B cell (primary cell): ENCODE measurements at places on chromosomes 5 and 9.

GRCh38 chr5:67548520-67549295, 352.1 kb upstream of the CD180 start:
- peaks cover 10% of the 10 kb centered on the region for H3K4me1 ChIP-seq
- H3K36me3 ChIP-seq = no peaks in the 10 kb centered on the region
- no peak for DNase-seq
- no peak overlapping the region for H3K27ac ChIP-seq
- H3K4me3 ChIP-seq = no peak overlapping the region

DNA sequence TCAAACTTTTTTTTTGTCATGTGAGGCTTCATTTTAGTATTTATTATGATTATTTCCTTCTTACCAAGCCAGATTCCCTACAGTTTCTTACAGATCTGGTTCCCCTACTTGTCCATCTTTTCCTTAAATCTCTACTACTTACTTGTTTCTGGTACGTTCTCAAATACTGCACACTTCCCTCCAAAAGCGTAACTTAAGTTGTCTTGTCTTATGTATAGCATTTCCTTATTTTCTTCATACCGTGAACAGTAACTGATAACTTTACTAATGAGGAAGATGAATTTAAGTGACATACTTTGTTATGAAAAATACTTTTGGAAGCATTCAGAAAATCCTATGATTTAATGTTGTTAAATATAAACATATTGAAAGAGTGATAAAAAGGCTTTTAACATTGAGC, 67.3 kb downstream of the PARP8 start:
- H3K36me3 ChIP-seq = no peaks in the 10 kb centered on the region
- no peaks in the 10 kb centered on the region for H3K27me3 ChIP-seq
- H3K27ac ChIP-seq = no peak overlapping the region
- no peaks in the 10 kb centered on the region for H3K4me1 ChIP-seq

GRCh38 chr9:16331031-16331430, 539.4 kb downstream of the BNC2 start:
- no peaks in the 10 kb centered on the region for H3K36me3 ChIP-seq
- H3K27me3 ChIP-seq = no peaks in the 10 kb centered on the region
- no peaks in the 10 kb centered on the region for H3K4me1 ChIP-seq
- DNase-seq = no peak
- H3K4me3 ChIP-seq = no peak overlapping the region

DNA sequence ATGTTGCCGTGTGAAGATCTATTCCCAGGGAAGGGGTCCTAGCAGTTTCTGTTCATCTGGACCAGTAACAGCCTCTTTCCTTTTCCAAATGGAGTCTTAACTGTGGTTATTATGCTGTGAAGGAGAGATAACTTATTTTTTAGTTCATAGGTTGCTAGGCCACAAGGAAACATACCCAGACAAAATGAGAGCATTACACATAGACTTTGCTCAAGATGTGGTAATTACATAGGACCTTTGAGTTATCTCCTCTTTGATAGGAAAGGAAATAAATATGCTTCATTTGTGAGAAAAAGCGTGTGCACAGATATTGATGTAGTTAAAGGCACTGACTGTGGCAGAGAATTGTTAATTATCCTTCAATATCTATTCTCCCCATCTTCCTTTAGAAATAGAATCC, 52.5 kb upstream of the SNX2 start:
- peaks cover 23% of the 10 kb centered on the region for H3K4me1 ChIP-seq
- no peak overlapping the region for H3K27ac ChIP-seq
- no peaks in the 10 kb centered on the region for H3K27me3 ChIP-seq

- no peaks in the 10 kb centered on the region for H3K36me3 ChIP-seq
- no peak for DNase-seq
- H3K27ac ChIP-seq = no peak overlapping the region
These were observed 123.0 kb downstream of the GALNT10 start for GRCh38 chr5:154313360-154314017.

DNA sequence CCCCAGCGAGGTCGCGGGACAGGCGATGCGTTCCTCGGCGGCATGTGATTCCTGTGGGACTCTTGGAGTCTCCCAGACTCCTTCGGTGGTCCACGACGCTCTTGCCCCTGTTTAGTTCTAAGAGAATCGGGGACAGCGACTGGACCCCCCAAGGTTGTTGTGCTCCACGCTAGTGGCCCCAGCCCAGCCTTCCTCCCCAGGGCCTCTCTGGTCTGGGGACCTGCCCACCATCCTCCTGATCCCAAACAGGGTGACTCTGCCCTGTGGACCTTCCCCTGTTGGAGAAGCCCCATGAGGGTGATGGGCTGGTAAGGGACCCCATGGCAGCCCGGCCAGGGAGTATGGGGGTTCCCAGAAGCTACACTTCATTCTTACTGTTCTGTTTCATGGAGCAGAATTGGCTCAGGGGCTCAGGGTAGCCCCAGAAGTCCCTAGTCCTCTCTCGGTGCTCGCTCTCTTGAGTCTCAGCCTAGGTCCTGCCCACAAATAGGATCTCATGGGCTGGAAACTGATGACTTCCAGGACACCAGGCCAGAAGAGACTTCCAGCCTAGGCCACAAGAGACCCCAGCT, 880 bp downstream of the CARD19 start:
- H3K27me3 ChIP-seq = no peaks in the 10 kb centered on the region
- H3K4me3 ChIP-seq = peak overlapping the region; percentile 82
- no peak for DNase-seq
- peaks cover 69% of the 10 kb centered on the region for H3K4me1 ChIP-seq

DNA sequence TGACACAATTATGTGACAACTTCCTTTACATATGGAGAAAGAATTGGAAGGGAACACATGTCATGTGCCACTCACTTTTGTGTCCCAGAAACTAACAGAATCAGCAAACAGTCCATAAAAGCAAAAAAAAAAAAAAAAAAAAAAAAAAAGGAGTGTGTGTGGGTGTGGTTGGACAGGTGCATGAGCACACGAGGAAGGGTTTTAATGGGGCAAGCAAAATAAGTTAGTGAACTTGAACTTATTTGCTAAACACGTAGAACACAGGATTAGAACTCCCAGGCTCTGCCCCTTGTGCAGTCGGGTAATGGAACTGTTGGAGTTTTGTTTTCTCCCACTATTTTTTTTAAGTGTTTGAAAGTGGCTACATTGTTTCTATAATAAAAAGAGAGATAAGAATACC, 74.8 kb upstream of the PJA2 start:
- H3K27ac ChIP-seq = no peak overlapping the region
- peaks cover 4% of the 10 kb centered on the region for H3K4me1 ChIP-seq
- H3K36me3 ChIP-seq = no peaks in the 10 kb centered on the region
- no peak for DNase-seq
- no peak overlapping the region for H3K4me3 ChIP-seq

- H3K36me3 ChIP-seq = no peaks in the 10 kb centered on the region
- DNase-seq = no peak
- H3K27me3 ChIP-seq = no peaks in the 10 kb centered on the region
- H3K4me1 ChIP-seq = no peaks in the 10 kb centered on the region
- no peak overlapping the region for H3K27ac ChIP-seq
- H3K4me3 ChIP-seq = no peak overlapping the region
These were observed 904.2 kb upstream of the EDIL3 start for GRCh38 chr5:85288914-85289313.

DNA sequence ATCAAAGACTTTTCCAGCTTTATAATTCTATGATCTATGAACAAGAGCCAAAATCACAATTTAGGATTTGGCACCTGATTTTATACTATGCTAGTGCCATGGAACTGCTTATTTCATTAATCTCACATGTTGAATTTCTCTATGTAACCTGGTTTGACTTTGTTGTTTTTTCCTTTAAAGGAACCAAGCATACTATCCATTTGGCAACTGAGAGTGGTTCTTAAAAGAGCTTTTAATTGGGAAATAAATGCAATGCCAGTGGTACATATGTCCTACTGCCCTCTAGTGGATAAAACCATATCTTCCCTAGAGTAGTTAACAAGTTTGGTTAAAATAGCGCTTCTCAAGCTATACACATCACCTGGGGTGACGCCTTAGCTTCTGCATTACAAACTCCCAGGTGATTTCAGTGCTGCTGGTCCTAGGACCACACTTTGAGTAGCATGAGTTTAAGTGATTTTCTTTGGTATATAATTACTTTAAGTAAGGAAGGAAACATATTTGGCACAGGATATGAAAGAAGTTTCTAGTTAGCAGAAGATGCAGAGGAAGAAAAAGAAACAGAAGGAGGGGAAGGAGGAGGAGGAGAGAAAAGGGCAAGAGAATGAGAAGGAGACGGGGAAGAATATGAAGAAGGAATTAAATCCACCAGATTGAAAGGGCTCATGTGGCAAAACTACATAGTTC, 56.8 kb downstream of the FGF10 start:
- no peak for DNase-seq
- H3K27ac ChIP-seq = no peak overlapping the region
- H3K27me3 ChIP-seq = no peaks in the 10 kb centered on the region
- H3K4me3 ChIP-seq = no peak overlapping the region
- no peaks in the 10 kb centered on the region for H3K36me3 ChIP-seq
- H3K4me1 ChIP-seq = no peaks in the 10 kb centered on the region

GRCh38 chr5:147483961-147484707, 25.7 kb downstream of the DPYSL3 start:
- no peaks in the 10 kb centered on the region for H3K27me3 ChIP-seq
- H3K27ac ChIP-seq = no peak overlapping the region
- H3K36me3 ChIP-seq = no peaks in the 10 kb centered on the region
- no peaks in the 10 kb centered on the region for H3K4me1 ChIP-seq

DNA sequence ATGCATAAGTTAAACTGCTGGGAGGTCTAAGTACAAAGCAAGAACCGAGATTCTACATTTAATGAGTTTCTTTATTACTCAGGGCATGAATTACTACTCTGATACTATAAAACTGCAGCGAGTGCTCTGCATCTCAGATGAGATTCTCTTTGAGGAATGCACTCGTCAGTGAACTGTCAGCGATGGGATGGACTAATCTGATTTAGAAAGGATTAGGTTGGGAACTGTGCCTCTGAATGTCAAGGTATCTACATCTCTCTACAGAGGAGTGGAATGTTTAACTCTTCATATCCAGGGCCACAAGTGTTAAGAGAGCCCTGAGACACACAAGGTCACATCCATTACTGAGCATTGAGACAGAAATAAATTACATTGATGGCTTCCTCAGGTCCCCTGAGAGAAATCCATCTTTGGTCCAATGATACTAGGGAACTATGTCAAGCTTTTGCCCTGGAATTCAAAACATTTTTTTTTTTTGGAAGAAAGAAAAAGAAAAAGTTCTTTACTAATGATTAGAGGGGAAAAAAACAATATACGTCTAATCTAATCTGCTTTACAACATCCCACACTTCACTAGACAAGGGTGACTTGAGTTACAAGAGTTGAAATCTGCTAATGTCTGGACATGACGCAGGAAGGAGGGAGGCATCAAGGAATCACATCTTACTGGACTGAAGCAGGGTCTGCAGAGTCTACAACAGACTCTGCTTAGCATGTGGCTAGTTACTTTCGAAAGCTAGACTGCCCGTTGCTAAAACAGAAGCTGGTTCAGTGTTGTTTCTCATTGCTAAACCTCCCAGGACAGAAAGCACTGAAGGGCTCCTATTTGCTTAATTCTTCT, 270.0 kb upstream of the TLE4 start:
- no peaks in the 10 kb centered on the region for H3K27me3 ChIP-seq
- H3K36me3 ChIP-seq = no peaks in the 10 kb centered on the region
- H3K27ac ChIP-seq = no peak overlapping the region
- DNase-seq = no peak

DNA sequence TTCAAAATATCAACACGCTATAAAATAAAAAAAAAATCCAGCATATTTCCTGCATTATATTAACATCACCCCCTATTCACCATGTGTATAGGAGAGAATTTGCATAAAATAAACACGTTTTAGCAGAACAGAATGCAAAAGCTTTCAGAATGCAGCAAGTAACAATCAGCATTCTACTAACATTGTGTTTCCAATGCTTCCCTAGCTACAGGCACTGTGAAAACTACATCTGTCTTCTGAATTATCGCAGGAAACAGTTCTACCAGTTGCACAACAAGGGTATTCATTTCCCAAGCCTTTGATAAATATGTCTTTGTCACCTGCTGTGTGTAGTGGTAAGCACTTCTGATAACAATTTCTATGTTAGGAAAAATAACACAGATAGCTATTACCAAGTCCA, 1015.8 kb downstream of the CDH18 start:
- no peak for DNase-seq
- no peaks in the 10 kb centered on the region for H3K36me3 ChIP-seq

DNA sequence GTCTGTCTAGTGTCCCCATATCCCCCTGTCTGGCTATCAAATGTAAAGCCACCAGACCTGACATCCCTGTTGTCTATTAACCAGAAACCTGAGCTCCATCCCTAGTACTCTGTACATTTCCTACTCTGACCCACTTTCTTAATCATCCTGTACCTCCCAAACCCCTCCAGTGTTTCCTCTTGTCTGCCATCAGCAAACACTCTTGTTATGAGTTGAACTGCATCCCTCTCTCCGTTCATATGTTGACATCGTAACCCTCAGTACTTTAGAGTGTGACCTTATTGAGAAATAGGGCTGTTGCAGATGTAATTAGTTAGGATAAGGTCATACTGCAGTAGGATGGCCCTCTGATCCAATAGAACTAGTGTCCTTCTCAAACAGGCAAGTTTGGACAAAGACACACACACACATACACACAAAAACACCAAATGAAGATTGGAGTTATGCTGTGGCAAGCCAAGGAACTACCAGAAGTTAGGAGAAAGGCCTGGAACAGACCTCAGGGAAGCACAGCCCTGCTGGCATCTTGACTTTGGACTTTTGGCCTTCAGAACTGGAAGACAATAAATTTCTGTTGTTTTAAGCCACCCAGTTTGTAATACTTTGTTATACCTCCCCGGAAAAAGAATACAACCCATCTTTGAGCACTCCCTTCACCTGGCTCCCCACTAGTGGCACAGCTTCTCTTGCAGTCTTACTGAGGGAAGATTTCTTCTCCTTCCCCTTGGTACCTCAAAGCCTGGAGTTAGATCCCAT, 180.0 kb upstream of the PTGER4 start:
- H3K4me1 ChIP-seq = peaks cover 17% of the 10 kb centered on the region
- no peak overlapping the region for H3K27ac ChIP-seq
- H3K36me3 ChIP-seq = no peaks in the 10 kb centered on the region
- H3K27me3 ChIP-seq = no peaks in the 10 kb centered on the region

DNA sequence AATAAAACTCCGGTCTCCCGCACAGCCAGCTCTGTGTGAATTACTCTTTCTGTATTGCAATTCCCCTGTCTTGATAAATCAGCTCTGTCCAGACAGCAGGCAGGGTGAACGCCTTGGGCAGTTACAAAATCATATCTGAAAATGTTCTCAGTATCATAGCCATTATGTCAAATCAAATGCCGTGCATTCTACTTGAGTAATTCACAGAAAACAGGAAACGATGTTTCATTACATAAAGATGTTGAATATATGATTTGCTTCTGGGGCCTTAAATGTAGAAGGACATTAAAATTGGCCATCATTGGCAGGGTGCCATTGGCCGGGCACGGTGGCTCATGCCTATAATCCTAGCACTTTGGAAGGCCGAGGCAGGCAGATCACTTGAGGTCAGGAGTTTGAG, 8.5 kb downstream of the POLR3G start:
- H3K36me3 ChIP-seq = no peaks in the 10 kb centered on the region
- no peaks in the 10 kb centered on the region for H3K4me1 ChIP-seq
- no peak for DNase-seq
- no peak overlapping the region for H3K27ac ChIP-seq
- no peak overlapping the region for H3K4me3 ChIP-seq

GRCh38 chr9:98380065-98380681, 124.7 kb upstream of the TBC1D2 start:
- peaks cover 69% of the 10 kb centered on the region for H3K4me1 ChIP-seq
- H3K27ac ChIP-seq = peak overlapping the region; percentile 77
- peak; percentile 65 for DNase-seq
- no peaks in the 10 kb centered on the region for H3K36me3 ChIP-seq
